ENCODE measurements at places on chromosomes 11 and 22.
A peak's percentile ranks its signal among the peaks of the same experiment; 100 is the strongest.

GRCh38 chr11:44097821-44098220, 2.3 kb downstream of the EXT2 start:
- DNase-seq, result no peak

GRCh38 chr11:59754494-59754858, 700 bp upstream of the STX3 start:
- peak; percentile 17 for DNase-seq

DNA sequence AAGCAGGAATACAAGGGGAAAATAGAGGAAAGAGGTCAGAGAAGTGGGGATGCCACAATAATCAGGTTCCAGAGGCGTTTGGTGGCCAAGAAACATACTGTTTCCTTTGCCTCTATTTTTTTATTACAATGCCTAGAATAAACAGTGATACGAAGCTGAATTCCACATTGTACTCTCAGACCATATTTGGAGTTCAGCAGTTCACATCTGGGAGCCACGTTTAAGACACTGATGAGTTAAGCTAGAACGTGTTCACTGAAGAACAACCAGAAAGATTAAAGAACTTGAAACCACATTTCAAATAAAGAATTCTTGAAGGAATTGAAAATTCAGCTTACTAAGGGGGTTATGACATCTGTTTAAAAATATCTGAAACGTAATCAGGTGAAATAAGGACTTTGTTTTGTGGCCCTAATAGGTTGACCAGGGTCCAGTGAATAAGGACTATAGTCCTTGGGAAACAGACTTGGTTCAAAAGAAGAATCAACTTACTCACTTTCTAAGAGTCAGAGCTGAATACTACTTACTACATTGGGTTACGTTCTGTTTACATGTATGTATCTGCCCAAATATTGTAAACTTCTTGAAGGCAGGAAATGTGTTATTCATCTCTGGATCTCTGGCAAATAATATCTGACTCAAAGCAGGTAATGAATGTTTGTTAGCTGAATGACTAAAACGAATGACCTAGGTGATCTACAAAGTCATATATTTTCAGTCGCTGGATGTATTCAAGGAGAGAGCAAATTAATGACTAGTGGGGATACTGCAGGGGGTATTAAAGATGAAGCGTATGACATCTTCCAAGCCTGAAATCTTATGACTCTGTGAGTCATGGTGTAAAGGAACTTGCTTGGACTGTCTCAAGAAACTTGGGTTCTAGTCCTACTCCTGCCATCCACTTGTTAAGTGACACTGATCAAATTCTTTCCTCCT, 247.0 kb upstream of the NARS2 start:
- no peak for DNase-seq

GRCh38 chr22:39685336-39686177, 115.0 kb downstream of the CACNA1I start:
- DNase-seq, result no peak

- no peak for DNase-seq
These were observed 191.6 kb upstream of the PGR start for GRCh38 chr11:101321222-101321621.

DNA sequence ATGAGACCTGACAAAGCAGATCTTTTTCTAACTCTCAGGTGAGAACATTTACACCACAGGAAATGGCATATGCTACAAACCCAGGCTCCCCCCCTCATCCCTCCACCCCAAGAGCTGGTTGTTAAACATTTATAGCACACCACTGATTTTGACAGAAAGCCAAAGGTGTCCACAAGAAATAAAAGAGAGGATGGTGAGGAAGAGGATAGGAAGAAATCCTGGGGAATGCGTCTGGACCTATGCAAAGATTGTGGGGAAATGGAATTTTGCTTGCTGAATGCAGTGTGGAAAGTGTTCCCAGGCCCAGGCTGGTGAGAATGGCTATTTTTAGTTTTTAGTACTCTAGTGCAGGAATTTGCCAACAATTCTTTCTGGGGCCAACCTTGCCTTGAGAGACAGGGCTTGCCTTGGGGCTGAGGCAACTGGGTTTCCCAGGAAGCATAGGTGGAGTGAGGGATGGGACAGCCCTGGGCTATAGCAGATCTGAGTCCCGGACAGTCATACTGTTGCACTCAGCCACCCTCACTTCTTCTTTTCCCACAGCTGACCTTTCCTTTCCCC, 163.9 kb downstream of the ADAMTS15 start:
- DNase-seq, result no peak

- no peak for DNase-seq
These were observed 380.6 kb downstream of the BRD1 start for GRCh38 chr22:49446759-49447710.

- no peak for DNase-seq
These were observed 8.8 kb upstream of the DNAL4 start for GRCh38 chr22:38802671-38803121.

- DNase-seq, result no peak
These were observed 703.4 kb downstream of the NTM start for GRCh38 chr11:132073787-132074186.

DNA sequence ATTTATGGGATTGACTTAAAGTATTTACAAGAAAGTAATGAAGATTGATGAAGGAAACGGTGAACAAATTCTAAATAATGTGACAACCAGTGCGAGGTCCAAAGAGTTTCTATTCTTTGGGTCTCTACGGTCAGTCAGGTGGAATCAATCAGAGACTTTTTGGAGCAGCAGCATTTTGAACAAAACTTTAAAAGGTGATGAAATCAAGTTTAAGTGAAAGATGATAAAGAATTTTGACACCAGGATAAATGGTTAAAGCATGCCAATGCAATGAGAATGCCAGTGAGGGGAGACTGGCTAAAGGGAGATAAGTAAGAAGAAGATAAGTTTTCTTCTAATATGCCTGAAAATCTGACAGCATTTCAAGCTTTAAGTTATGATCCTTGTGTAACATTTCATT, 67.9 kb downstream of the DCUN1D5 start:
- no peak for DNase-seq

DNA sequence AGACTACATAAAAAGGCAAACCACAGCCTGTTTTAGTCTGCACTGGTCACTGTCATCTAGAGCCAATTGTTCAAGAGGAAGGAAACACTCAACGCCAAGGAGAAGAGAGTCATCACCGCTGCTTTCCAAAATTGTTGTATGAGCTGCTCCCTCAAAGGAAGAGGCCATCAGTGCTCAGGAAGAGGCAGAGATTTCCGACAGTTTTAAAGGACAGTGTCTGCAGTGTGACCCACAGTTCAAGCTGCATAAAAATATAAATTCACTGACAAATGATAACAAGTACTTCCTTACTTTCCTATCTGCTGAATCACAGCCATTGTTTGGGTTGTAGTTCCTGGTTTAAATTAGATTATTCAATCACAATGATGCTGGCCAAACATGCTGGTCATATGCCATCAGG, 16.4 kb downstream of the PRCP start:
- DNase-seq, result no peak

GRCh38 chr11:107564877-107565218, 687 bp downstream of the ALKBH8 start:
- DNase-seq, result no peak

DNA sequence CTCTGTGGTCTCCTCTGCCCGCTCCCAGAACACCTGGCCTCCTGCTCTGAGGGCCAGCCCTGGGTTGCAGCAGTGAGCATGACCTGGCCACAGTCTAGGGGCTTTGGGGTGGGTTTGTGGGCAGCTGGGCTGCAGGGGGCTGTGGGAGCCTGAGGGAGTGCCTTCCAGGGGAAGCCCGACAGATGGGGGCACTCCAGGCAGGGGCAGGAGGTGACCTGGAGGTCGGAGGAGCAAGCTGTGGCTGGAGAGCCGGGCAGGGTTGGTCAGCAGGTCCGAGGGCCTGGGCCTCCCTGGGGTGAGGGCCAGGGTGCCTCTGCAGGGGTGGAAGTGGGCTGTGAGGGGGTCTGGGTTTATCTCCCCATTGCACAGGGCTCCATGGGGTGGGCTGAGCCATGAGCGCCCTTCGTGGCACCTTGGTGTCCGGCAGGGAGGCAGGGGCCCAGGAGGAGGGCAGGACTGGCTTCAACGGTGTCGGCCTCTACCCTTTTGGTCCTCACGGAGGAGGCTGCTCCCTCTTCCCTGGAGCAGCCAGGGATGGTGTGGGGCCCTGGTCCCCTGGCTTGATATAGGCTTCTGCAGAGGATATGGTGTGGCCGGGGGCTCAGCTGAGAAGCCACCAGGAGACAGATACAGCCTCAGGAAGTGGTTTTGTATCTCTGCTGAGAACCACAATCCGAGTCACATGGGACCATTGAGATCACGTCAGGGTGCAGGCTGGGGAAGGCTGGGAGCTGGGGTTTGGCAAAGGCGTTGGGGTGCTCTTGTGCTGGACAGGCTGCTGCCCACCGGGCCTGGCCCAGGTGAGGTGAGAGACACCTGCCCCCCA, 22.3 kb downstream of the KCNQ1 start:
- no peak for DNase-seq

DNA sequence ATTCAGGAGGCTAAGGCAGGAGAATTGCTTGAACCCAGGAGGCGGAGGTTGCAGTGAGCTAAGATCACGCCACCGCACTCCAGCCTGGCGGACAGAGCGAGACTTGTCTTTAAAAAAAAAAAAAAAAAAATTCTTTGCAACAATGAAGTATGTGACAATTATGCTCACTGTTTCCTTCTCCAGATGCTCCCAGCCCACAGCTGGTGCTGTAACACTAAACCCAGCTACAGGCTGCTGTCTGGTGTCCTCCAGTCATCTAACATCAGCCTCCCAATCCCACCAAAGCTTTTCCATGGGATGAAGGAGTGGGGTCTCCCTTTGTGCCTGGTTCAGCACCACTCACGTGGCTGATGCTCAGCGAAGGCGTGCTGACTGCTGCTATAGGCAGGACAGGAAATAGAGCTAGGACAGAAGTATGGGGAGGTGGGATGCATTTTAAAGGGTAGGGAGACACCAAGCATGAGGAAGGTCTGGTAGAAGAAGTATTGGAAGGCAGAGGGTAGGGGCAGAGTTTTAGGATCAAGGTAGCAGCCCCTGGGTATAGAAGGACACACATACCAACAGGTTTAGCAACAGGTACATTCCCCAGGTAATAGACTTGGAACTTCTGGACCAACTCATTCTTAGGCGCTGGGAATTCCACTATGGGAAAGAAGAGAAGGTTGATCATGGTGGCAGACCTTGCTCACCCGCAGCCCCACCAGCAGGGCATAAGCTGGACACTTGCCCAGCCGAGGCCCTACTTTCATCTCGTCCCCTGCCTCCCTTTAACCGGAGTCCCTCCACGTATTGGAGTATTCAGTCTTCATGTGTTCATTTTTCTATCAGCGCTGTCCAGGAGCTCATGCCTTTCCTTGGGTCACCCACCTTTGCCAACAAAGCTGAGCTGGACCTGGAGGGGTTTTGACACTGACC, 10.4 kb downstream of the SMPD1 start:
- DNase-seq, result no peak

GRCh38 chr11:72058416-72059034, 21.8 kb downstream of the NUMA1 start:
- no peak for DNase-seq

DNA sequence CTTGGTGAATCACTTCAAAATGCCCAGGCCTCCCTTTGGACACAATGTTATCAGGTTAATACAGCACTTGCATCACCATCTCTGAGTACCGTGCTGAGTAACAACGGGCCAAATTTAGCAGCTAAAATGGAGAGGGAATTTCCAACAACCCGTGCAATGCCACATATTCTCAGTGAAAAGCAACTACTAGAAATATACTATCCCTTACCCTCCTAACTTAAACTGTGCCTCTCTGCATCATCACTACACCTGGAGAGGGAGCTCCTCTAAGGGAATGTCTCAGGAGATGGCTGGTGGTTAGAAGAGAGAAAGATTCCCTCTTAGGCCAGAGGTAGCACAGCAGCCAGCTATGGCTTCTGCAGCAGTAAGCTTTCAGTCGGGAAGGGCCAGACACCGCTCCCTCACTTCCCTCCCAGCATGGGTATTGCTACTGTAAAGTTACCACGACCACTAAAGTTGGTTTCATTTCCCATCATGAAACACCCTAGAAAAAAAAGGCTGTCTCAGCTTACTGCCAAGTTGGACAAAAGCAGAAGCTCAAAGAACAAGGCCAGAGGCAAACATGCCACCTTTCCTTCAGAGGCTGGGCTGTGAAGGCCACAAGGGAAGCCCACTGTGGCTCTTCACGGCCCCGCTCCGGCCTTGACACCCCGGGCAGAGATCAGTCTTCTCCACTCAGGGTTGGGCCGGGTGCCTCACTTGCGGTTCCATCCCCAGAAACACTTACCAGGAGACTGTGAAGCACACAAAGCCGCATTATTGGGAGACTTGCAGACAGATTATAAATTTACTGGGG, 3.9 kb downstream of the MAML2 start:
- DNase-seq, result no peak

DNA sequence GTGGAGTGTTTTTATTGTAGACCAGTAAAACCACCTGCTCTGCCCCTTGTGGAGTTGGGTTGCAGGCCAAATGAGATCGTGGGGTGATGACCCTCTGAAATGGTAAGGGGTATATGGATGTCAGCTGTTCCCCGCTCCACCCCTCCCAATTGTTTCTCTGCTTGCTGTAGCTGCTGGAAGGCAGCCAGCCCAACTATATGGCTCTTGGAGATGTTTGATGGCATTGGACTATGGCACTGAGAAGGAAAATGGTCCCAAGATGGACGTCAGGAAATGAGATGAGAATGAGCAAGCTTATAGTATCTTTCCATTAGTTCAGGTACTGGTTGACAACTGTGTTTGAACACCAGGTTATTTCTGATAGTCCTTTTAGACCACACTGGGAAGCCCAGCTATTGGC, 94.8 kb upstream of the SORL1-AS1 start:
- no peak for DNase-seq

GRCh38 chr11:31415435-31415834, 45.8 kb downstream of the DNAJC24 start:
- DNase-seq, result no peak

- no peak for DNase-seq
These were observed 23.6 kb upstream of the ALKBH3 start for GRCh38 chr11:43856993-43857392.

DNA sequence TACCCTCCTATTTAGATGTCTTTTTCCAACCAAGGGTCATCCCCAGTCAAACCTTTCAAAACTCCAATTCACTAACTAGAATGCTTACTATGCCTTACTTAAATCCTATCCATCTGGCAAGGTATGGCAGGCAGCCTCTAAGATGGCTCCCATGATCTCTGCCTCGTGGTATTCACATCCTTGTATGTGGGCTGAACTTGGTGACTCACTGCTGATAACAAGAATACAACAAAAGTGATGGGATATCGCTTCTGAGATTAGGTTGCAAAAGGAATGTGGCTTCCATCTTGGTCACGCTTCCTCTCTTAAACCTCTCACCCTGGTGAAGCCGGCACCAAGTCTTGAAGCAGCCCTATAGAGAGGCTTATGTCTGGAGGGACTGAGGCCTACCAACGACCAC, 29.6 kb upstream of the UPB1 start:
- DNase-seq, result no peak

GRCh38 chr11:134333312-134333711, 1.5 kb downstream of the GLB1L2 start:
- DNase-seq, result no peak

DNA sequence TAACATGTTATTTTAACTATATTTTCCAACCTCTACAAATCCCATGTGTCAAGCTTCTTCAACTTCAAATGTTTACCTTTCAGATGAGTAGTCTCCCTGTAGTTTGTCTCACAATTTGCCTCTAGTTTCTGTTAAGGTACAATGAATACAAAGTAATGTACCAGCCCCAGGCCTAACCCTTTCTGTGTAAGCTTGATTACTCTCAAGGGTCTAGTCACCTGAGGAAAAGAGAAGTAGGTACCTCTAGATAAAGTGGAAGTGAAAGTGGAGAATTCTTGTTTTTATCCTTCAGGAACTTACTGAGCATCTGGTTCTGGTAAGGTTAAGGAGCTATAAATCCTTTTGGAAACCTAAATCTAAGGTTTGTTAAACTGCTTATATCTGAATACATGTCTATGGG, at the start of gene OR51A7:
Gene OR51A7, plus strand, starts transcription at position 300 of the 400 bp plus-strand sequence. CDS start 3,587 bp downstream, outside the sequence.
- DNase-seq, result no peak

- DNase-seq, result peak; percentile 60
These were observed 5.4 kb downstream of the TBC1D10C start for GRCh38 chr11:67409261-67409666.
